ENCODE measurements at places on chromosomes 5 and 9. TPM values are rescaled to one million over a fixed set of nuclear protein-coding genes. Genes with fewer than 3 reads are reported as not detected.

The MRNIP gene
- polyA plus RNA-seq = 18.2 TPM

The FABP6 gene
- polyA plus RNA-seq = 7.5 TPM

The SOHLH1 gene
- not detected for polyA plus RNA-seq

The ORM2 gene
- 0.76 TPM for polyA plus RNA-seq

- no peak for DNase-seq
Observed at GRCh38 chr9:121826711-121827110, 175.3 kb downstream of the DAB2IP start.

DNA sequence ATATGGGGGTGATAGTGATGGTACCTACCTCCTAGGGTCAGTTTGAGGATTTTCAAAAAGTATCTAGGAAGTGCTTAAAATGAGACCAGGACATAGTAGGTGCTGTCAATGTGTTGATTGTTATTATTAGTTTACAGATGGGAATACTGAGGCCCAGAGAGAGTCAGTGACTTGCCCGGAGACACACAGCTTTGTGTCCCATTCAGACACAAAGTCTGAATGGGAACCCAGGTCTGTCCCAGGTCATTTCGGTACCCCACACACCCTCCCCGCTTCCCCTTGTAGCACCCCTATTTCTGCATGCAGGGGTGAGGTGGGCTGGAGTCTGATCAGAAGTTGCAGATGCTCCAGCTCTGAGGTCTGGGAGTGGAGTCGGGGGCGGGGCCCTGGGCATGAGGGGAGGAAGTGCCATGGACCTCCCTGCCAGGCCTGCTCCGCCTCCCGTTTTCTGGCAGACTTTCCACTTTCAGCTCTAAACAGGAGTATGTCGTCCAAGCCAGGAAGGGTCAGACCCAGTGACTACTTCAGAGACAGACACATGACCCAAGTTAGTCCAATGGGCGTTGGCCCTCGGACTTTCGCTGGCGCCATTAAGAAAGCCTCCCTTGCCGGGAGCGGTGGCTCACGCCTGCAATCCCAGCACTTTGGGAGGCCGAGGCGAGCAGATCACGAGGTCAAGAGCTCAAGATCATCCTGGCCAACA lies 3.2 kb upstream of the DBN1 start:
- DNase-seq = peak; percentile 41

DNA sequence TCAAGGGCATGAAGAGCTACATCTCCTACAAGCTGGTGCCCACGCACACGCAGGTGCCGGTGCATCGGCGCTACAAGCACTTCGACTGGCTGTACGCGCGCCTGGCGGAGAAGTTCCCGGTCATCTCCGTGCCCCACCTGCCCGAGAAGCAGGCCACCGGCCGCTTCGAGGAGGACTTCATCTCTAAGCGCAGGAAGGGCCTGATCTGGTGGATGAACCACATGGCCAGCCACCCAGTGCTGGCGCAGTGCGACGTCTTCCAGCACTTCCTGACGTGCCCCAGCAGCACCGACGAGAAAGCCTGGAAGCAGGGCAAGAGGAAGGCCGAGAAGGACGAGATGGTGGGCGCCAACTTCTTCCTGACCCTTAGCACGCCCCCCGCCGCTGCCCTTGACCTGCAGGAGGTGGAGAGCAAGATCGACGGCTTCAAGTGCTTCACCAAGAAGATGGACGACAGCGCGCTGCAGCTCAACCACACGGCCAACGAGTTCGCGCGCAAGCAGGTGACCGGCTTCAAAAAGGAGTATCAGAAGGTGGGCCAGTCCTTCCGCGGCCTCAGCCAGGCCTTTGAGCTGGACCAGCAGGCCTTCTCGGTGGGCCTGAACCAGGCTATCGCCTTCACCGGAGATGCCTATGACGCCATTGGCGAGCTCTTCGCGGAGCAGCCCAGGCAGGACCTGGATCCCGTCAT lies 1.4 kb downstream of the SNX18 start:
- DNase-seq = no peak

DNA sequence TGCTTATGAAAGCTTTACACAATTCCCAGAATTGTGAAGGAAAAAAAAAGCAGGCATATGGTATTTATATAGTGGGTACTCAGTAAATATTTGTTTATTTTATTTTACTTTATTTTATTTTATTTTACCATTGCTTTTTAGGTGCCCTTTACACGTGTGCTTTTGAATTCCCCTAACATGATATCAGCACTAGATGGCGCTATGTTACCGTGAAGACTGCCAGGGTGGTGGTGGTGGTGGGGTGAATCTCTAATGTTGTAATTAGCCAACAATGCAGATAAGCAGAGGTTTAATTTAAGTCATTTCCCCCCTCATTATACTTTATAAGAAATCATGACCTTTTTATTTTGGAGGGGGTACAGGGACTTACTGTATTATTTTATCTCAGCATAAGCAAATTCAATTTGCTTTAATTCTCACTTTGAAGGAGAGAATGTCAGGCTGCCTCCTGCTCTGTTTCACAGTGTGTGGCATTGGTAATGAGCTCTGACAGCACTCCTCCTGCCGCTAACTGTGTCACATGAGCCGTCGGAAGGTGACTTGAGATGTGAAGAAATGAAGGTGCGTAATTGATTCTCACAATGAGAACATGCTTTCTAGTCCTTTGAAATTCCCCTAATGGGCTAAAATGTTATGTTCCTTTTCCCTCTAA lies 165.6 kb downstream of the YTHDC2 start:
- DNase-seq = peak; percentile 78

- no peak for DNase-seq
Observed at GRCh38 chr9:2677915-2678889, 39.1 kb upstream of the KCNV2 start.

DNA sequence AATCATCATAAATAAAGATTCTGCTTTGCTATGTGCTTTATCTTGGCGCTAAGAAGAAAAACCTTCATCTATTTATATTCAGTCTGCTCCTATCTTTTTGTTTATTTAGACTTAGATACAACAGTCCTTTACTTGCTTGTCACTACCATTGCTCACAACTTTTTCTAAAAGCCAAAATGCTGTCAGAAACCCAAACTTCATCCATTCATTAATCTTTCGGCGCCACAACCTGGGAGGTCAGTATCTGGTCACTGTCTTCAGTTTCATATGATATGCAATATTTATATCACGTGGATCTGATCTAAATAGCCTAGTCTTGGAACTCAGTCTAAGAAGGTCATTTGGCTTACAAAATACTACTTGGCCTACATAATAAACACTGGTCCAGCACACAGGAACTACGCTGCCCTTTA lies 159.3 kb upstream of the TARS1 start:
- no peak for DNase-seq

GRCh38 chr5:149959406-149960236 lies 937 bp upstream of the SLC26A2 start:
- DNase-seq = peak; percentile 69

- no peak for DNase-seq
Observed at GRCh38 chr5:76685704-76686103, 30.2 kb upstream of the F2R start.

- DNase-seq = no peak
Observed at GRCh38 chr5:102048940-102049339, 247.1 kb downstream of the SLCO4C1 start.

DNA sequence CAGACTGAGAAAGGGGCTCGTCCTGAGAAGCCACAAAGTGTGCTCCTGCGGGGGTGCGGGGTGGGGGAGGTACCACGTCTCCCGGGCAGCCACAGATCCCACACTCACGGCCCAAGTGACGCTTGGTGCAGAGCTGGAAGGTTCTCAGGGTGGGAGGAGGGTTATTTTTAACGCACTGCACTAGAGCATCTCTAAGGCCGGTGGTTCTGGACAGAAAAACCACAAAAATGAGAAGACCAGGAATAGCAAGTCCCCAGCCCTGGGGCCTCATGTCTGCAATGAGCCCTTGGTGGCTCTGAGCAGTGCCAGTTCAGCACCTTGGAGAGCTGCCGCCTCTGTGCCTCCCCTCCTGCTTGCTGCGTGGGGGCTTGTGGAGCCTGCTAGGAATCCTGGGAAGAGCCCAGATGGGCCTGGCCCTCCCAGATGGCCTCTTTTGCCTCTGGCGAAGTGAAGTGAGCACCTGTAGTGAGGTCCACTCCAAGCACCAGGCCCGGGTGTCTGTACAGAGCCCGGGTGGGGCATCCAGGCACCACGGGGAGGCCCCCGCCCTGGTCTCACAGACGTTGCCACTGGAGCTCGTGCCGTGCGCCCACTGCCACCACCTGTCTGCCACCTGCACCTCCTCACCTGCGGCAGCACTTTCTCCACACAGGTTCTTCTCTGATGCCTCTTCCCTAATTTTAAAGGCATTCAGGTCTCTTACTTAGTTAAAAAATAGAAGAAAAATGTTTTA lies 48.9 kb upstream of the CACNA1B start:
- peak; percentile 79 for DNase-seq

DNA sequence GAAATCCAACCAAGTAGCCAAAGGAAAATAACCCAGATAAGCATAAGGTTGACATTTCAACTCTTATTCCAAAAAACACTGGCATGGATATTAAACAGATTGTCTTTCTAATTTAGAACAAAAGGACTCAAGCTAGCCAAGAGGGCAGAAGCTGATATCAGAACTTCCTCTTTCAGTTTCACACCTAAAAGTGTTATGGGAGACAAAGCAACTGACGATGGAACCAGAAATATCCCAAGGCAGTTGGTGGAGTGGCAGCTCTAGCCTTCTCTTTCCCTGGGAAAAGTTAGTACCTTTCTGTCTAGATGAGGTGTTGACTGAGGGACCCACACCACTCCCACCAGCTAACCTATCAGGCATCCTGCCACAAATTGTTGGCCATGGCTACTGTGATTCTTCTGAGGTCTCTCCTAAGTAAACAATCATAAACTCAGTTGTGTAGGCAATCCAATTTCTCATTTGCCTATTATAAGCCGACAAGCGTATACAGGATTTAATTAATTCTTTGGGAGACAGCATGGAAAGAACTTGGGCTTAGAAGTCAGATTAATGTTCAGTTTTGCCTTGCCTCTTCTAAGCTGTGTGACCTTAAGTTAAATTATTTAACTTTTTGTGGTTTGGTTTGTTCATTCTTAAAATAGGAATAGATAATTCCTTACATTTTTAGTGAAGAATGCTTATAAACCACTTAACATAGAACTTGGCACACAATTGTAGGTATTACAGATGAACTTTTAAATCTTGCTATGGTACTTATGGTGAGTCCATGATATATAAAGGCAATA lies 110.9 kb upstream of the ADAMTSL1 start:
- DNase-seq = no peak

GRCh38 chr5:78288246-78288645 lies 6.3 kb downstream of the AP3B1 start:
- no peak for DNase-seq

GRCh38 chr5:140996060-140996459 lies 29.8 kb downstream of the PCDHAC2 start:
- no peak for DNase-seq

GRCh38 chr9:112233769-112234168 lies 58.7 kb upstream of the SUSD1 start:
- DNase-seq = no peak

DNA sequence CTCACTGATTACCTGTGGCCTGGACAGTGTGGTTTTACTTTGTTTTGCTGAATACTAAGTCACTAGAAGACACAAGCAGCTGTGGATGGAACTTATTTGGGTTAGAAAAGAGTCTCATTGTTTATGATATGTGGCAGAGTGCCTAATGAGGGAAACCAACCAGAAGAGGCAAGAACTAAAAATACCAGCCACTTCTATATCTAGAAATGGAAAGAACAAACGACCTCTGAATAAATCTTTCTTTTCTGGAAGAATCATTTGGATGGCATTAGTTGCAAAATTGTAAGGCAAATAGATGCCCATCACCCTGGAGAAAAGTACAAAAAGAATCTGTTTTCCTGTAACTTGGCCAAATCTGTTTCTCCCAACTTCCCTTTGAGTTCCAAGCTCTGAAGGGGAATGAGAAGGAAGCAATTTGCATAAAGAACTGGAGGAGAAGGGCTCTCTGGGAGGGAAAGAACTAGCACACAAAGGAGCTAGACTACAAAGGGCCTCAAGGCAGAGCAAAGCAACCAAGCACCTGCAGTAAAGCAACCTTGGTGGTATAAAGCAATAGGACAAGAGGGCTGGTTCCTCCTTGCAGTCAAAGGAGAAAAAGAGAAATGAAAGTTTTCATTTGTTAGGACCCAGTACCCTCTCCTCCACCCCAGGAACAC lies 455.4 kb downstream of the CAAP1 start:
- DNase-seq = peak; percentile 61

DNA sequence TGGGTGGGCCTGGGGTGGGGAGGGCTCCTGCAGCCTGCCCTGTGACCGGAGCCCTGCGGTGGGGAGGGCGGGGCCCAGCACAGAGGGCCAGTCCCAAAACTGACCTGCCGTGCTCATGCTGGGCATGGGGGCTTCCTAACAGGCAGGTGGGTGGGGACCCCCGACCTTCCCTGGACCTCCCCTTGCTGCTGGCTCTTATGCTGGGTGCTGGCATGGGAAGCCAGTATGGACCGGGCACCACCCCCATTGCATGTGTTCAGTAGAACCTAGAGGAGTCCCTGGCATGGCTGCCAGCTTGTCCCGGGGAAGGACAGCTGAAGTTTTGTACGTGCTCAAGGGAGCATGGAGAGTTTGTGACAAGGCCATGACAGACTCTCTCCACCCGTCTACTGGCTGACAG lies 37.1 kb downstream of the WNK2 start:
- DNase-seq = no peak

DNA sequence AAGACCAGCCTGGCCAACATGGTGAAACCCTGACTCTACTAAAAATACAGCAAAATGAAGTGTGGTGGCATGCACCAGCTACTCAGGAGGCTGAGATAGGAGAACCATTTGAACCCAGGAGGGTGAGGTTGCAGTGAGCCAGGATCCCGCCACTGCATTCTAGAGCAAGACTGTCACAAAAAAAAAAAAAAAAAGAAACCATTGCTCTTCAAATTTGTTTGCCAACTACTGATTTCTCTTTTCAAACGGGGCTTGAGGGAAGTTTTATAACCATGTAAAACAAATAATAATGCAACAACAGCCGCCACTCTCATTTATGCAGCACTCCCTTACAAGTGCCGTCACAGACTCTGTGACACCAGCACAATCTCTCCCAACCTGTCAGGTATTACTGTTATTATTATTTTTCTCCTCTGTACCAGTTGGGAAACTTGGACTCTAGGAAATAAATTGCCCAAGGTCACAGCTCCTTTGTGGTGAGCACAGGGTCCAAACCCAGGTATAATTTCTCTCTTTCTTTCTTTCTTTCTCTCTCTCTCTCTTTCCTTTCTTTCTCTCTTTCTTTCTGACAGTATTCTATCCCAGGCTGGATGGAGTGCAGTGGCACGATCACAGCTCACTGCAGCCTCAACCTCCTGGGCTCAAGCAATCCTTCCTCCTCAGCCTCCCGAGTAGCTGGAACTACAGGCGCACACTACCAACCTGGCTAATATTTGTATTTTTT lies 25.4 kb downstream of the SERINC5 start:
- DNase-seq = no peak

DNA sequence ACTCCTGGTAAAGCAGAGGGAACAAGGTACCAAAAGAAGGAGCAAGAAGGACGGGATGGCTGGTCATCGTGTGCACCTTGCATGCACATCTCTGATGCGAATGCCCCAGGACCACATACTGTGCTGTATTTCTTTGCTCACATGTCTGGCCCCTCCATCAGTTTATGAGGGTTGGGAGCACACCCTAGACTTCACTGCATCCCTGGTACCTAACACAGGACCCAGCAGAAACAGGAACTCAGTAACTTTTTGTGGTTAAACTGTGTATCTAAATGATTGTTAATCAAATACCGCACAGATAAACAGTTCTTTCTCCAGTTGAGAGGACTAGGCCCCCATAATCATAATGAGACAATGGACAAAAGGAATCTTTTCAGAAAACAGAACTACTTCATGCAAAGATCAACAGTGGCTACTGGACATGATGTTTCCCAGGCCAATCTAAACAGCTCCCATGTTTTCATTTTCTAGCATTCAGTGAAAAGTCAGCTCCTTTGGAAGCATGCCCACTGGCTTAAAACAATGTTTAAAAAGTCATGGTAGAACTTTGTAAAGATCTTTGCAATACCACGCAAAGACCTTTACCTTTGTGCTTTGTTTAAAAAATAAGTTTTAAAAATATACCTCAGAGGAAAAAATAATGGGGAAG lies 55.5 kb upstream of the IFNK start:
- no peak for DNase-seq
